ENCODE measurements at places on chromosomes 1 and 21.

DNA sequence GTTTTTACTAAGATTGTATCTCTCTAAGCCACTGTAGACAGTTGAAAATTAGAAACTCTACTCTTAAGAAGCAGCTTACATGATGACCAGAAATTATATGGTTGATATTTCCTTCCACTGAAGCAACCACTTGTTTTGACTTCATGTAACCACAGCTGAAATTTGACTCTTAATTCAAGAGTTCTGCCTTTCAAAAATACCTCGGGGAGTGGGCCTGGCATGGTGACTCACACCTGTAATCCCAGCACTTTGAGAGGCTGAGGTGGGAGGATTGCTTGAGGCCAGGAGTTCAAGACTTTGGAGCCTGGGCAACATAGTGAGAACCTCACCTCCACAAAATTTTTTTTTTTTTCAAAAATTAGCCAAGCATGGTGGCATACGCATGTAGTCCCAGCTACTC lies 4.3 kb downstream of the AMPD1 start:
- DNase-seq = no peak

DNA sequence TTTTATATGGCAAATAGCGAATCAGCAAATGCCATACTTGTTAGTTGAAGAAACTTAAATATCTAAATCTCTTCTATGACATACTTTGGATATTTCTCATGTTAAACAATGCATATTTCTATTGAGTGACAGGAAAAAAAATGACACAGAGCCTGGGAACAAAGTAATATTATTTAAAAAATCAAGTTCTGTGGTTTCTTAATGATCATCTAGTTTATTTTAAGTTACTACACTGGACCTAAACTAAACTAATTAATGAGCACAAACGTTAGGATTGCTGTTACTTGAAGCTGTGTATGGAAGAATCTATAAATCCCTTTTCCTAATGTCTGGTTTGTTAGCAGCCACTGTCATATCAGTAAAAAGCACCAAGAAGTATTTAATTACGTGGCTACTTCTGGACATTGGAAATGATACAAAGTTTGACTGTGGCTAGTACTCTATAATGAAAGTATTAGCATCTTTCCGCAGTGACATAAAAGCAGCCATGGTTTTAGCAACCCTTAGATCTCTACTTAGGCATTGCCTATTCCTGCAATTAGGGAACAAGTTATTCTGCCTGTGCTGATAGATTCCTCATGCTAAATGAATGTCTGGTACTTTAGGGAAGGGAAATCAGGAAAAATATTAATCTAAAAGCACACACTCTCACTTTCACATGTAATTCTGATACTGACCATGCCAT lies 981.7 kb upstream of the B3GALT2 start:
- DNase-seq = no peak

- DNase-seq = no peak
These were observed 31.0 kb downstream of the SUSD4 start for GRCh38 chr1:223332997-223333396.

- DNase-seq = no peak
These were observed 318.4 kb upstream of the RGS18 start for GRCh38 chr1:191839891-191840290.

DNA sequence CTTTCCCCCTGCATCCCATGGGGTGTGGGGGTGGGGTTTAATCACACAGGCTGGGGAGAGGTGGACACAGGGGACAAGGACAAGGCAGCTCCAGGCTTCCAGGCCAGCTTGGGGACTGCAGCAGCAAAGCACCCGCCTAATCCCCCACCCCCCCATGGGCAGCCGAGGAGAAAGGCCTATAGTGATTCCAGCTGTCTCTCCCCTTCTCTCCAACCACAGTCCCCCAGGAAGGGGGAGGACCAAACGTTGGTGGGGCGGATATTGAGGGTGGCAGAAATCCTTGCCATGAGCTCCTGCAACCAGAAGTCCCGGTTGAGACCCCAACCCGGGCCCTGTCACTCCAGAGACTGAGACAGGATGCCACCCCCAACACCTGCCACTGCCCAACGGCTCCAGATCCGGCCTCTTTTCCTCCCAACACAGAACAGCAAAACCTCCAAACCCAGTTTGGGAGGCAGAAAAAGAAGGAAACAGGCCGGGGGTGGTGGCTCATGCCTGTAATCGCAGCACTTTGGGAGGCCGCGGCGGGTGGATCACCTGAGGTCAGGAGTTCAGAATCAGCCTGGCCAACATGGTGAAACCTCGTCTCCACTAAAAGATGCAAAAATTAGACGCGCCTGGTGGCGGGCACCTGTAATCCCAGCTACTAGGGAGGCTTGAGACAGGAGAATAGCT lies 1.7 kb downstream of the EPHA2 start:
- no peak for DNase-seq

DNA sequence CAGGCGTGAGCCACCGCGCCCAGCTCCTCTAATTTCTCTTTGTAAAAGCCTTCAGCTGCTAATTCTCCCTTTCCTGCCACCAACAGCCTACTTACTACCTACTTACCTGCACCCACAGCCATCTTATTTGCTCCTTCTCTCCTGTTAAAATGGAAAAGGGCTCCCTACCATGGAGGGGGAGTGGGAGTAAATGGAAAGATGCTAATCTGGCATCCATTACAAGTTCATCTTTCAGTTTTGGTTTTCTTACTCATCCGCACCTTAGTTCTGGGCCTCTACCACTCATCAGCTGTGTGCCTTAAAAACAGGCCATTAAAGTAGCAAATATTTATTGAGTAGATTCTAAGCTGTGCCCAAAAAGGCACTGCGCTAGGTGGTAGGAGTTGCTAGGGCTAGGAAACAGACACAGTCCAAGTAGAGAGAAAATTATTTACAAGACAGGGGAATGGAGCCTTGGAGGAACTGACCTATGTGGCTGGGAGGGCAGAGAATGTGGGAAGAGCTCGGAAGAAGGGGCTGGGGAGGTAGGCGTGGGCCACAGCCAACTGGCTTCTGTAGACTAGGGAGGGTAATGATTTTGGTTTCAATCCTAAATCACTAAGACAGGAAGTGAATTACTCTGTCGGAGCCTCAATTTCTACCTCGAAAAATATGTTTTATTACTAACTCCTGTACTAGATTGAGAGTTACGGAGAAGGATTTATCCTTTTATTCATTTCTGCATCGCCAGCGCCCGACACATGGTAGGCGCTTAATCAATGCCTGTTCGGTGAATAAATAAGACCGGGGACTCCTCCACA lies 685 bp upstream of the DDI2 start:
- peak; percentile 9 for DNase-seq

DNA sequence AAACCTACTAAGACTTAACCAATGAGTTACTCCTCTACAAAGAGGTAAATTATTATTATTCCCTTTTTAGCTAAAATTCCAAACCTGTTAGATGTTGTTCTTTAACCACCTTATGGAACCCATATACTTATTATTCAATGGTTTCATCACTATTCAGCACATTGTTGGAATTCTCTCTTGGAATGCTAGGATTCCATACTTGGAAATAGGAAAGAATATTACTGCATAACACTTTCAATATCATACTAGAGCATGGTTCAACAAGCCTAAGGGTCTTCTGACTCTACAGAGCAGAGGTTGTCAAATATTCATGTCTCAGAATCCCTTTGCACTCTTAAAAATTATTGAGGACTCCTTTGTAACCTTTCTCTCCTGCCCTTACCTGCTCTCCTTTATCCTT lies 69.4 kb downstream of the DEGS1 start:
- DNase-seq = no peak

DNA sequence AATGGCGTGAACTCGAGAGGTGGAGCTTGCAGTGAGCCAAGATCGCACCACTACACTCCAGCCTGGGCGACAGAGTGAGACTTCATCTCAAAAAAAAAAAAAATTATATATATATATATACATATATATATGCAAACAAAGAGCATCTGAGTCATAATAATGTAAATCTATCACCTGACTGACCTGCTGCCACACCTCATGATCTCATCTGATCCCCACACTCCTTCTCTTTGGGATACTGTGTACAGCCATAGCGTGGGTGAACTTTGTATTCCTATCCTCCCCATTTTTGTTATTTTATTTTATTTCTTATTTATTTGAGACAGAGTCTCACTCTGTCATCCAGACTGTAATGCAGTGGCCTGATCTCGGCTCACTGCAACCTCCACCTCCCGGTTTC lies 2.6 kb upstream of the HDAC1 start:
- no peak for DNase-seq

GRCh38 chr1:66690666-66691381 lies 61.4 kb upstream of the DYNLT5 start:
- no peak for DNase-seq

DNA sequence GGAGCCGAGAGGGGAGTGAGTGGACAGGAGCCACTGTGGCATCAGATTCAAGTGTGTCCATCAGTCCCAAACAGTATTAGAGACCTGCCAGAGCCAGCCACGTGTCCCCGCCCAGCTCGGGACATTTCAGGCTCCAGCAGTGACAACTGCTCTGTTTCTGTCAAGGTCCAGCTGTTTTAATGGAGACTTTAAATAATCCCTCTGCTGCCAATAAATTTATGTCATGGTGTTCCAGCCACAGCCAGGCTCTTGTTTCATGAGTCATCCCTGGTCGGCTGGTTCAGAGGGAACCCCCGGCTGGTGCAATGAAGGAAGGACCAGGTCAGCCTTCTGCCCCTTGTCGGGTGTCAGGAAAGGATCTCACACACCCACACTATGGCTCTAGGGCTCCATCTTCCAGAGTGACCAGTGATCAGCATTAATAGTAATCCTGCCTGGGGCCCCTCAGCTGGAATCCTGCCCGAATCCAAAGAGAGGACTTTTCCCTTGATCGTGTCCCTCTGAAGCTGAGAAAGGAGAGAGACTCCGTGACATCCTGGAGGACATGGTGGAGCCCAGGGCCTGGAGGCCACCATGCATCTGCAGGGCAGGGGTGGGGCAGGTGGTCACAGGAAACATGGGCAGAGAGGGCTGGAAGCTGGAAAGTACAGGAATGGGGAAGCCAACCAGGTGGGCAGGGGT lies 197.3 kb downstream of the MATN1 start:
- DNase-seq = no peak

- DNase-seq = no peak
These were observed 44.3 kb upstream of the TENT5C start for GRCh38 chr1:117561551-117561950.

GRCh38 chr1:183218971-183219615 lies 33.0 kb downstream of the LAMC2 start:
- DNase-seq = peak; percentile 9

GRCh38 chr1:218904416-218904815 lies 269.3 kb upstream of the LYPLAL1 start:
- no peak for DNase-seq

GRCh38 chr1:217029281-217030157 lies 306.3 kb upstream of the ESRRG start:
- DNase-seq = no peak

- peak; percentile 8 for DNase-seq
These were observed 201.1 kb downstream of the BACH1 start for GRCh38 chr21:29499734-29500343.

DNA sequence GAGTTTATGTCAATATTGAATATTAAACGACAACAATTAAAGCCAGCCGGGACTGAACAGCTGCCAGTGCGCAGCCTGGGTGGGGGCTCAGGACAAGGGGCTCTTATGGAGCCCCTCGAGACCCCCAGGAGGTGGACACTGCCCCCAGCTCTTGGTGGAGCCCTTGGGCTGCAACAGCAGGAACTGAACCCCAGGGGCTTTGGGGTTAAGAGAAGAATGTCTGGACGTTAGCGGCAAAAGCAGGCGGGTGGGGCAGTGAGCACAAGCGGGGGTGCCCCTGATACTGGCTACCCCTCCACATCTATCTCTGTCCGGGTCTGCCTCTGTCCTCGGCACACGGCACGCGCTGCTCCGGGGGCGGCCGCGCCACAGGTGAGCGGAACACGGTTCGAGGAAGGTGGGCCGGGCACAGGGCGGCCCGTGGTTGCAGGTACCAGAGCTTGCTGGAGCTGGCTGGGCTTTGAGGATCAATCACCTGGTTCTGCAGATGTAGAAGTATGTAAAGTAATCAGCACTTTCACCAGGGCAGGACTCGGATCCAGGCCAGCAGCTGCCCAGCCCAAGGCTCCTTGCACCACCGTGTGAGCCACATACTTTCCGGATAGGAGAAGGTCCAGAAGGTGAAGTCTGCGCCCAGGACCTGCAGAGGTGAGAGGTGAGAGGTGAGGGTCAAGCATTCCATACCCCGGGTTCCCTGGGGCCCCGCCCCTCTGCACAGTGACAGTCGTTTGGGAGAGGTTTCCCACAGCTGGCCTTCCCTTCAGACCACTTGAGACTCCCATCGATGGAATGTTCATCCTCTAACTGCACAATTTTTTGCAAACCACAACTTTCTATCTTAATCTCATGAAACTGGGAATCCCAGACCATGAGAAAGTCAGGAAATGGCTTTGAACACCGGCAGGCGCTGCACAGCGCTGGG lies 12.4 kb upstream of the POFUT2 start:
- no peak for DNase-seq

GRCh38 chr1:62794053-62794452 lies 10.1 kb downstream of the ATG4C start:
- no peak for DNase-seq

DNA sequence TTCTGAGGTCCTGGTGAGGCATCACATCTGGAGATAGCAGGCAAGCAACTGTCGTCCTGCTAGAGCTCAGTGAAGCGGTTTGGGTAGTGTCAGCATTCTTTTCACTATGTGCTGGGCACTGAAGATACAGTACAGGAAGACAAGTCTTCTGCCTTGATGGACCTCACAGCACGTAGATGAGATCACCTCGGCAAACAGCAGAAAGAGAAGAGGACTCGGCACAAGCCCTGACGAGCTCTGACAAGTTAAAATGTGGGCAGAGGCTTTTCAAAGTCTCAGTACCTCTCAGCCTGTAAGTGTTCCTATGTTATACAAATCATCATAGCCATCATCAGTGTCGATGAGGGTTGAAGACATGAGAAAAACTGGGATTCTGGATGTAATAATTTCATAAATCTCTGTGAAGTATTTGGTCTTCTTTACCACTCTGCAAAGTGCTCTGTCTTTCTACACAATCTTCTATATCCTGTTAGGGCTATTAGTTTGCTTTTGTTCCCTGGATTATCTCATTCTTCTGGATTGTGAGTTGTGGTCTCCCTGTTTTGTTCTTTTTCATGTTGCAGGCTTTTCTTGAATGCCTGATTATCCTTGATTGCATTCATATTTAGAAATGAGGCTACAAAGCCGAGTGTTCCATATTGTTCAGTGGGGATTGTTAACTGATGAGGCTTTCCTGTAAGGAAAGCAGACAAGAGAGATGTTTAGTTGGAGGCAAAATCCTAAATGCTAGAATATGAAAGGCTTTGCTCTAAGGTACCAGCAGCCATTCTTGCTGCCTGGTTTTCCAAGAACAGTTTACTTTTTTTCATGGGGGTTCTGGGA lies 24.2 kb downstream of the MAEL start:
- no peak for DNase-seq

GRCh38 chr1:98325646-98326440 lies 335.7 kb upstream of the SNX7 start:
- no peak for DNase-seq

GRCh38 chr21:33881689-33882440 lies 33.7 kb downstream of the ATP5PO start:
- no peak for DNase-seq

All from activated CD4-positive, alpha-beta T cell treated with anti-CD3 and anti-CD28 coated beads, Interleukin-2, Interleukin-6, amounts not matched to agents 100 ng/mL and 50 ng/mL, durations not matched to agents 16 hours and 8 hours (primary cell).